ENCODE measurements at places on chromosomes 6 and 20.

DNA sequence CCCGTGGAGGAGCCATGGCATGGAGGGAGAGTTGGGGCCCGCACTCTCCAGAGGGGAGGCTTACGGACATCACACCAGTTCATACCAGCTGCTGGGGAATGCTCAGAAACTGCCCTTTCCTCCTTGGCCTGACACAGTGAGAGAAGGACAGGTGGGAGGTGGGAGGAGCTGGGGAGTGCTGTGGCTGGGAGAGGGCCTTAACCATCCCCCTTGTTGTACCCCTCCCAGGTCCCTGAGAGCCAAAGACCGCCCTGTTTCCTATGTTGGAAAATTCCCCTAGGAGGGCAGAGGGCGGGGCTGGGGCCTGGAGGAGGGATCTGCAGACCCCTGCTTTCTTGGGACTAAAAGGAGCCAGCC is 24.1 kb downstream of the FOXP4 start:
- DNase-seq: no peak

- no peak for DNase-seq
Observed at GRCh38 chr6:1855890-1856289, 246.2 kb downstream of the FOXC1 start.

- no peak for DNase-seq
Observed at GRCh38 chr6:42185597-42185996, 9.2 kb downstream of the GUCA1B start.

DNA sequence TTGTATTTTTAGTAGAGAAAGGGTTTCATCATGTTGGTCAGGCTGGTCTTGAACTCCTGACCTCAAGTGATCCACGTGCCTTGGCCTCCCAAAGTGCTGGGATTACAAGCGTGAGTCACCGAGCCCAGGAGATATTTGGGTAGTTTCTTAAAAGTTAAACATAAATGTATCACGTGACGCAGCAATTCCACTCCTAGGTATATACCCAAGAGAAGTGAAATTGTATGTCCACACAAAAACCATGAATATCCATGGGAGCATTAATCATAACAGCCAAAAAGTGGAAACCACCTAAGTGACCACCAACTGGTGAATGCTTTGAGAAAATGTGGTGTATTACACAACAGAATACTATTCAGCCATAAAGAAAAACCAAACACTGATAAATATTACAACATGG is 164.8 kb downstream of the MRPL14 start:
- peak; percentile 50 for DNase-seq

DNA sequence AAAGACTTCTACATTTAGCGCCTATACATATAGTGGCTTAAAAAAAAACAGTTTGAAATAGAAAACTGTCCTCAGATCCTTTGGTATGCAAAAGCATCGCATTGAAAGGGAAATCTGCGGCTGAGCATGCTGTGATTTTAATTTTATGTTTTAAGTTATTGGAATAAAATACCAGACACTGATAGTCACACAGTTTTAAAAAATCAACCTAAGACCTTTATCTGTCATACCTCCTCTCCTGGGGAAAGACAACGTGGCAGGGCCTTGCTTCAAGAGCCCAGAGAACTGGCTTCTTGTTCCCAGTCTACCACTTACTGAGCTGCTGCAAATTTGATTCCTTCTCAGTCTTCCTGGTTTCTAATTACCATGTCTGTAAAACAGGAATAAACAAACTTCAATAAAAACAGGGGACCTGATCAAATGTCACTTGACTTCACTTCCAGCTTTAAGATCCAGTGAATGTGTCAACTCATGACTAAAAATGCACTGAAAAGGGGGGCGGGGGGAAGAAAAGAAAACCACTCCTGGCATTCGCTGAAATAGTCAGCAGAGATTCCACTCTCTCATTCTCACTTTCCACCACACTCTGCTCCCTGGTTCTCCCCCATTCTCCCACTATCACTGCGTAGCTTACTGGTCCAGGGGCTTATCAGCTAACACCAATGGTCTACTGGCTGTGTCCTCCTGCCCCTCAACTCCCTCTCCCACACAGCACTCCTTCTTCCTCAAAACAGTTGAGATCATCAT is 494.7 kb upstream of the MARCKS start:
- no peak for DNase-seq

GRCh38 chr6:36142971-36143838 is 12.9 kb downstream of the MAPK13 start:
- no peak for DNase-seq

- DNase-seq: peak; percentile 47
Observed at GRCh38 chr6:16511040-16511660, 250.1 kb downstream of the ATXN1 start.

GRCh38 chr6:111939902-111940301 is 66.7 kb upstream of the FYN start:
- no peak for DNase-seq

GRCh38 chr6:120584111-120584760 is 750.0 kb downstream of the TBC1D32 start:
- no peak for DNase-seq

- DNase-seq: no peak
Observed at GRCh38 chr6:146896062-146896813, 297.5 kb downstream of the ADGB start.

GRCh38 chr20:23142162-23143050 is 56.3 kb upstream of the CD93 start:
- DNase-seq: peak; percentile 69

GRCh38 chr20:6665621-6666355 is 101.7 kb upstream of the BMP2 start:
- no peak for DNase-seq

DNA sequence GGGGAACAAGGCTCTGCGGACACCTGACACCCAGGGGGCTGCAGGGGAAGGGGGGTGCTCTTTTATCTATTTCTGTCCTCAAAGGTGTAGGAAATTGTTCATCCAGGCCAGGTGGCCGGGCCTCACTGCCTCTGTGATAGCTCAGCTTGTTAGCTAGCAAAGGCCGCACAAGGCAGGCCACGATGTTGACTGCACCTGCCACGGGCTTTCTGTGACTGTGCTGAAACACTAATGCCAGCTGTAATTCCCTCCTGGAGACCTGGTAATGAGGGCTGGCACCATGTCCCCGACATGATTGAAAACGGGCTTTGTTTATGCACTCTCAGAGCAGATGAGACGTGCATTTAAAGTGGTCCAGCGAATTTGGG is 61.4 kb upstream of the APCDD1L start:
- DNase-seq: no peak

DNA sequence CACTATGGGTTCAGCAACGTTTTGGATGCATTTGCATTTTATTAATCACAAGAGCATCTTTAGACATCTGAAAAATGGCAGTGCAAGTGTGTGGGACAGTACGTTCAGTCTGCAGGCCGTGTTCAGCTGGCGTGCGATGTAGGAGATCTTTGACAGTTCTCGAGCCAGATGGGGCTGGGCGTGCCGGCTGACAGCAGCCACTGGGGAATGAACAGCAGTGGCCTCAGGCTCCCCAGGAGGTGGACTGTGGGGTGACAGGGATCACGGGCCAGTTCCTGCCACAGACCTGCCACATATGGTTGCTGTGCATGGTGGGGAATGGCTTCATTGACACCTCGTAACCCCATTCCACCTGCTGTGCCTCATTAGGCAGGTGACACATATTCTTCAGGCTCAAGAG is 16.4 kb upstream of the MLN start:
- DNase-seq: no peak

- no peak for DNase-seq
Observed at GRCh38 chr6:137931849-137932465, 64.9 kb downstream of the TNFAIP3 start.

GRCh38 chr6:26501482-26501986 is 1.4 kb downstream of the BTN1A1 start:
- peak; percentile 60 for DNase-seq

DNA sequence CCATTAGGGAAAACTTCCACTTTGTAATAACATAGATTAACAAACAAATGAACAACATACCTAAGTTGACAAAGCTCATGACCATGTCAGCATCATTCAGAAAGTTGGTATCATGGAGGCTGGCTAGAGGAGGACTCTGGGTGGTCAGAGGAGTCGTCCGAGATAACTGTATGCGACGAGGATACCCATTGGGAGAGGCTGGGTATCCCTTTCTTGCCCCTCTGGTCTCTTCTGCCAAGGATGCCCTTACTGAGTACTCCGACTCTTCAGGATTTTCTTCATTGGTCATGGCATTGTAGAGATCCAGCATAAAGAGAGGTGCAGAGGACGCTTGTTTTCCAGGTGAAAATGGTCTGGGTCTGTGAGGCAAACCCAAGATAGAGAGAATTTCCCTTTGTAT is 1.1 kb downstream of the BMP5 start:
- no peak for DNase-seq

DNA sequence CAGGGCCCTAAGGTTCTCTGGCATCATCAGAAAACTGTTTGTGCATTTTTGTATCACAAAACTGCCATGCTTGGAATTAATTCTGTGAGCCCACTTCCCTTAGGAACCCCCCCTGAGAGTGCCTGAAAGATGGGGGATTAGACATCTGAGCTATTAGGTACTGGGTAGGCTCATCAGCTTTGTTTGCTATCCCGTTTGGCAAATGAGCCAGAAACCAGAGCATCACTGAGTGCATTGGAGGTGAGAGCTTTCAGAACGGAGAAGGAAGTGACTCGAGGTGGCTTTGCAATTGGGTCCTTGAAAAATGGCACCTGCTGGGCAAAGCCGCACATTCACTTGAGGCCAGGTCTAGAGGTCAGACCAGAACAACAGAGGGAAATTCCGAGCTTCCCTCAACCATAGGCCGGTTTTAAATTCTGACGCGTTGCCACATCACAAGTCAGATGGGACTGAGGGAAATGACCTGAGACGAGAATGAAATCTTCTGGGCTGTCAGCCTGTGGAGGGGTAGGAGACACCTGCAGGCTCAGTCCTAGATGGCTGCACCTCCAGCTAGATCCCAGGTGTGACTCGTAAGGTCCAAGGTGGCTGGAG is 8.4 kb upstream of the GLP1R start:
- DNase-seq: no peak

DNA sequence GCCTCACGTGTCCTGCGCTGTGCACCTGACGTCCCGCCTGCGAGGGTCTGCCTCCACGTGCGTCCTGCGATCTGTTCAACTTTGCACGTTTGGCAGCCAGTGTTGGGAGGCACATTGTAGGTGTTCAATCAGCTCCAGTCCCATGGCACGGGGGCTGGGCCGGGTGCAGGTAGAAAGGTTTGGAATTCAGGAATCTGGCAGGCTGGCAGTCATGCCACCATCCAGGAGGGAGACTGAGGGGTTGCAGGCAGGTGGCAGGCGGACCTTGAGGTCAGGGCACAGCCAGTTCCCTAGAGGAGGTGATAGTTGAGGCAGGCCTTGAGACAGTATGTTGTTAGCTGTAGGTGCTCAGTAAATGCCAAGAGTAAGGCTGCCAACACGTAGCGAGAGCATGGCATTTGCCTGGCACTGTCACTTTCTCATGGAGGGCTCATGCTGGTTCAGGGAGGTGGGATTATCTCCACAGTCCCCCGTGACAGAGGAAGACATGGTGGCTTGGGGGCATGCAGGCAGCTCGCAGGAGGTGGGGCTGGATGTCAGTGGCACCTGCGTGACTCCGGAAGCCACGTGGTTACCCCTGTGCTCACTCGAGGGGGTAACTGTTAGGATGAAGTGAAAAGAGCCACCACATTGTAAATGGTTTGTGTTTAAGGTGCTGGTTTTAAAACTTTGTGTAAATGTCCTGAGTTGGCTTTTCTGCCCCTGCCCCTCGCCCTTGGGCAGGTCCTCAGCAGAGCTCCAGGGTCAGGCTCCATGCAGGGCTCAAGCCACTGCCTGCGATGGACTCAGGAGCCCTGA is 111.8 kb upstream of the FRMD1 start:
- no peak for DNase-seq

DNA sequence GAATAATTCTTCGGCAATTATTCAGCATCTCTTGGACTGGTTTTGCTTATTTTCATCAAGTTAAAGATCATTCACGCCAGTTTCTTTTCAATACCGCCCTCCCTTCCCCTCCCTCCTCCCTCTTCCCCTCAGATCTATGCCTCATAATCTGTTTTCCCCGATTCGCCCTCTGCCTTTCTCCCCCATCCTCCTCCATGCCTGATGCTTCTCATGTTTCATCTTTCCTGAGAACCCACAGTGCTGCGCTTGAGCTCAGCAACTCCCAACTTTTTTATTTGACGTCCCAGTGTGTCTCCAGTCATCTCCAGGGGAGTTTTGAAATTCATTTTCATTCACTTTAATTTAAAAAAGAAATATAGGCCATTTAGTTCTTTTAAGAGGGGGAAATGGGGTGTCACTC is 142.7 kb downstream of the PTPRT start:
- DNase-seq: no peak

DNA sequence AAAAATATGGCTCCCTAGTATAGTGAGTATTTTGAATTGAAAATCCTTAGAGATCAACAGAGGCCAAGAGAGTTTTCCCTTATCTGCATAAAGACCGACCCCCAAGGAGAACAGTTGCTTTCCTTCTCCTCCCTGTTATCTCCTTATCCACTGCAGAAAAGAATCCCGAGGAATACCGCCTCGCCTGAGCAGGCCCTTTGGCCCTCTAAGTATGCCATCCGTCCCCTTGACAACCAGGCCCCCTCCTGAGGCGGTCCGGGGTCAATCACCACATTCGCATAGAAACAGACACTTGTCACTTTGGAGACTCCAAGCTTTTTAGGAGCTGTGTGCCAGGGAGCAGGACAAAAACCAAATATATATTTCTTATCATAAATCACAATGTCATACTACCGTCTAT is 15.9 kb upstream of the GGTLC1 start:
- no peak for DNase-seq

DNA sequence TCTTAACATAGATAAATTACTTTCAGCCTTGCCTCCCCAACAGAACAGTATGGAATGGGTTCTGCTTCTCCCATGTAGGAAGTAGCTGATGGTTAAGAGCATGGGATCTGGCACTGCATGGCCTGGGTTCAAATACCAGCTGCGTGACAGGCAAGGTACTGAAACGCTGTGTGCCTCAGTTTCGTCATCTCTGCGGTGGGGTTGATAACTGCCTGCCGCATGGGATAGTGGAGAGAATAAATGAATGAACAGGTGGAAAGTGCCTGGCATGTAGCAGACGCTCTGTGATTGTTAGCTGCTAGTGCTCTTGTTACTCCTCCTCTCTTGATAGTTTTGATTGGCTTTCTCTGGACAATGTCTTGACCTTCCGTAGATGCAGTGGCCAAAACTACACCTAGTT is 213.3 kb downstream of the ZDHHC14 start:
- DNase-seq: no peak

- DNase-seq: no peak
Observed at GRCh38 chr6:47603995-47604394, 94.4 kb upstream of the ADGRF4 start.

- DNase-seq: no peak
Observed at GRCh38 chr20:45950330-45950646, 15.8 kb downstream of the PCIF1 start.

GRCh38 chr6:142387997-142388815 is 86.4 kb downstream of the ADGRG6 start:
- DNase-seq: peak; percentile 74

DNA sequence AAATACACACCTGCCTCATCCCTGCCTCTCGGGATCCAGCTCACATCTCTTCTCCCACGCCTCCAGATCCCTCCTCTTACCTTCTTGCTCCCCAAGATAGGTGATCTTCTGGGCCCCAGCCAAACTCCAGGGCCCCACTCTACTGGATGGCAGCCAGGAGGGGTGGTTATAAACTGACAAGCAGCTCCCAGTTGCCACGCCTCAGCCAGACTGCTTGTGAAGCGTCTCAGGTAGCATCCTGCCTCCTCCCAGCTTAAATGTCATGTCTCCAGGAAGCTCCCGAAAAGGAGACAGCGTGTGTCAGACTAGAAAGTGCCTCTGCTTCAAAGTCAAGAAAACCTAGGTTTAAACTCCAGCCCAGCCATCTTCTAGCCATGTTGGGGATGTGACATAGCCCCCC is 114.1 kb downstream of the LRFN2 start:
- no peak for DNase-seq

- no peak for DNase-seq
Observed at GRCh38 chr6:4665489-4666417, 110.5 kb upstream of the CDYL start.

- no peak for DNase-seq
Observed at GRCh38 chr20:19993958-19994669, 23.0 kb upstream of the NAA20 start.

Measured in common myeloid progenitor, CD34-positive (primary cell).